ENCODE measurements at places on chromosomes 4 and X.

- DNase-seq: no peak
Measured at GRCh38 chr4:86935566-86935852, 698 bp downstream of the AFF1 start.

GRCh38 chrX:150899191-150899757 is 806 bp upstream of the CD99L2 start:
- peak; percentile 24 for DNase-seq

GRCh38 chrX:150371877-150372276 is 8.8 kb downstream of the MAMLD1 start:
- no peak for DNase-seq

GRCh38 chr4:124028182-124028581 is 631.6 kb downstream of the SPRY1 start:
- DNase-seq: no peak

- no peak for DNase-seq
Measured at GRCh38 chrX:39519030-39519488, 578.7 kb downstream of the BCOR start.

DNA sequence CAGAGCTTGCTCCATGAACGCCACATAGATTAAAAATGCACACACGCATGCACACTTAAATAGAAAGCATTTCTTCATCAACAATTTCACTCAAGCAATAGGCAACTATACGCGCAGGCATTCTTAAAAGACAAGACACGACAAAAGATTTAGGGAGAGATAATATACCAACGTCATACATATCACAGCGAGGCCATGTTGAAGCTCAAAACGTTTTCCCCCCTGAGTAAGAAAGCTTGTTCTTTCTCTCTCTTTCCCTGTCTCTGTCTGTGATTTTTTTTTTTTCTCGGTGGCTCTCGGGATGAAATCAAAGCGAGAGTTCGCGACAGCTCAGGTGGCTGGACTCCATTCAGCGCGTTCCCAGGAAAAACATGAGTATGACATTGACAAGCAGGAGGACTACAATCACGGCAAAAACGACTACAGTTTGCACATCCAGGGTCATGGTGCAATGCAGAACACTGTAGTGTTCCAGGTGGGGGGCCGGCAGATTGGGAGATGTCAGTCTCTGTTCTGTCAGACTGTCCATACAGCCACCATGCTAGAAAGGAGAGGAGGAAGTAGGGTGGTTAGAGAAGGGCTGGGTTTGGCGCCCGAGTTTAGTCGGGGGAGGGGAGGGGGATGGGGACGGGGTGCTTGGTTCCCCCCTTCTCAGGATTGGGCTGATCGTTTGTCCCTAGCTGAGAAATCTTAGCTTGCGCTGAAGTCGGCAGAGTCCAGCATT is 30.7 kb downstream of the ARHGEF9 start:
- peak; percentile 3 for DNase-seq

DNA sequence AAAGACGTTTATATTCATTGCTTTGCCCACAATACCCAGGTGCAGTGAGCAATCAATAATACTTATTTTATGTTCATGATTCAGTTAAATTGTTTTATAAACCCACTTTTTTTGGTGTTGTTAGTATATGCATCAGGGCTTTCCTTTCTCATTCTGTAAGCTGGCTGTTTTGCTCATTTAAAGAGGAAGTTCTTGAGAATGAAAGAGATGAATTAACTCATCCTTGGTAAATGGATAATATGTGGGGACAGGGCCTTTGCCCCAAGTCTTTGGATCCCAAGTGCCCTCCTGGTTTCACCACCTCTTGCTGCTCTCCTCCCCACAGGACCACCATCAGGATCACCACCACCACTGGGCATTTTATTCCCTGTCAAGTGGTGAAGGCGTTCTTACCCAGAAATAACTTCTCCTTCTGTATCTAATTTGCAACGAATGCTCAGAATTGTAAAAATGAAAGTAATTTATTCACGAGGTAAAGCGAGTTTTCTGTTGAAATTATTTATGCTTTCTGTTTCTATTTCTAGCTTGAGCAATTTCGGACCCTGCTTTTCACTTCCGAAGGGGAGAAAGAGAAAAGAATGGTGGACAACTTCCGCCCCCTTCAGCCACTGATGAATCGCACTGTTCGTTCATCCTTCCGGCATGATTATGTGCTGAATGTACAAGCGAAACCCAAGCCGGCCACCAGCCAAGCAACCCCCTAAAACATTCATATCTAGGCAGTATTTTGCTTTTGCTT is 8.2 kb upstream of the ZRSR2 start:
- DNase-seq: peak; percentile 2

- DNase-seq: no peak
Measured at GRCh38 chr4:161273607-161274006, 890.2 kb downstream of the FSTL5 start.

DNA sequence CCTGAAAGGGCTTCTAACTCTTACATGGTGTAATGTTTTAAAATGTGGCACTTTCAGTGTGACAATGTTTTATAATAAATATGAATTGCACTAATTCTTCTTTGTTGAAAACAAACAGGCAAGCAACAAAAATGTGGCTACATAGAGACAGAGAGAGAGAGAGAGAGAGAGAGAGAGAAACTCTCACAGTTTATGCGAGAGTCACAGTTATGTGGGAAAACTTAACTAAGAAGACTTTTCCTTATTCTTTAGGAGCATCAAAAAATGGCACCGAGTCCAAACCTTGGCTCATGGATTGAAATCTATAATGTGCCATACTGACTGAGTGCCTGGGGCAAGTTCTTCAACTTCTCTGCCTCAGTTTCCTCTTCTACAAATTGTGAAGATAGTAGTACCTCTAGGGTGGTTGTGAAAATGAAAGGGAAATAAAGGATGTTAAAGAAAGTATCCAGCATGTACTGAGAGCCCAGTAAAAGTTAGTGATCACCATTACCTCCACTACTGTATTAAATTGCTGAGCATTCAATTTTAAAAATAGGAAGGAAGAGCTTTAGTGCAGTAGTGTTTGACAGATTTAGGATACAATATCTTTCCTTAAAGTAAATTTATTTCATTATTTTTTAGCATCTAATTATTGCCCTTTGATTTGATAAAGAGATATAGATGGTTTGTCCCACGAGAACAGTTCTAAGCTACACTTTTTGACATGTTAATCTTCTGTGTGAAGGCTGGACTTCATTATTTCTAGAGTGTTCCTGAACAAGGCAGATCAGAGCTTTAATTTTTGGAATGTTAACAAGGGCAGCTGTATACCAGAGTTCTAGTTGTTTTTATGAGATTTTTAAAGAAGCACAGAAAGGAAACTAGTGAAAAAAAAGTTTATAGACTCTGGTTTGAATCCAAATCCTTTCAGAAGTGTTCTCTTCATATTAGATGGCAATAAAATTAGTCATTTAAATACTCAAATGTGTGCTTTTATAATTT is 187.5 kb upstream of the ANK2 start:
- DNase-seq: no peak

DNA sequence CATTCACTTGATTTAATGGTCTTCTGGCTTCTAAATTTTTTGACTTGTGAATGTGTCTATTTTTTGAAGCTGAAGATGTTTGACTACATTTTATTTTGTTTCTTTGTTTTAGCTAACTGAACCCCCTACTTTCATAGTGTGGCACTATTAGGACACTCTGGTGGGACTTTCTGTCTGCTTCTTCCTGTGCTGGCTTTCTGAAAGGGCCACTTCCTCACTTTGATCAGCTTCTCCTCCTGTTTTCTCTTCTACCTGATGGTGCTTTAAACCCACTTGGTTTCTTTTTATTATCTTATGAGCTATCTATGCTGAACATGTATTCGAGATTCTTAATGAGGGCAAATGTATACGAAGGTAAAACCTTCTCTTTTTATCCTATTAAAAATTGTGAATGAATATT is 186.1 kb upstream of the CASK start:
- DNase-seq: no peak

DNA sequence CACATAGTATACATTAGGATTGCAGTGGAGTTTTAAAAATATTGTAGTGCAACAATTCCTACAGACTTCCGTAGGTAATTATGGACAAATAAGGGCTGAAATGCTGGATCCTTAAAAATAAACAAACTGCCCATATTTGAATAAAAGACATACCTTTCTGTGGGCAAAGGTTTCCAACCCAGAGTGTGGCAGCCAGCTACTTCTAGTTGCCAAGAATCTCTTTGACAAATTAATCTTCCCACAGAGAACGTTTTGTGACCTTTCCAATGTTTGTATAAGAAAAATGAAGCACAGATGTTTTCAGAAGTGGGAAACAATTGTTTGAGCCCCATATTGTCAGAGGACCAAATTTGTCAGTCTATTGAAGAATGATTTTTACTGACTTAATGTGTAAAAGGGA is 21.1 kb downstream of the GRPR start:
- no peak for DNase-seq

GRCh38 chrX:78979789-78980464 is 34.7 kb downstream of the P2RY10 start:
- peak; percentile 37 for DNase-seq

GRCh38 chr4:2511645-2512131 is 24.8 kb upstream of the FAM193A start:
- no peak for DNase-seq

GRCh38 chrX:63635750-63636149 is 149.3 kb downstream of the ARHGEF9 start:
- no peak for DNase-seq

GRCh38 chr4:26235500-26235899 is 85.3 kb upstream of the RBPJ start:
- no peak for DNase-seq

- no peak for DNase-seq
Measured at GRCh38 chr4:122917731-122918130, 4.7 kb downstream of the NUDT6 start.

DNA sequence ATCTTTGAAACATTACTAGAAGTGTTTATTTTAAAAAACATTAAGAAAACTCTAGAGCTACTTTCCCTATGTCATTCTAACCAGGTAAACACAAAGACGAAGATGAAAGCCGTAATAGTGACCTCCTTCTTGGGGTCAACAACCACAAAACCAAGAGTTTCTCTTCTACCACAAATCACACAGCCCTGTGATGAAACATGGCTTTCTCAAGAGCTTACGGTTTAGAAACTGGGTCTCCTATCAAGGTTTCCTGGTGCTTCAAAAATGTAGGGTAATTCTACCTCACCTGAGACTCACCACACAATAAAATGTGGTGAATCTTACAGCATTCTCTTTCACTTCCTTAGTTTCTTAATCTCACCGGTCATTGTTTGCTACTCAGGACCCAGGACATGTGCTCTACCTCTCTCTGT is 50.9 kb downstream of the CORIN start:
- DNase-seq: no peak

GRCh38 chr4:18938343-18939099 is 917.0 kb upstream of the LCORL start:
- no peak for DNase-seq

GRCh38 chr4:123325241-123325681 is 71.3 kb upstream of the SPRY1 start:
- DNase-seq: peak; percentile 23

DNA sequence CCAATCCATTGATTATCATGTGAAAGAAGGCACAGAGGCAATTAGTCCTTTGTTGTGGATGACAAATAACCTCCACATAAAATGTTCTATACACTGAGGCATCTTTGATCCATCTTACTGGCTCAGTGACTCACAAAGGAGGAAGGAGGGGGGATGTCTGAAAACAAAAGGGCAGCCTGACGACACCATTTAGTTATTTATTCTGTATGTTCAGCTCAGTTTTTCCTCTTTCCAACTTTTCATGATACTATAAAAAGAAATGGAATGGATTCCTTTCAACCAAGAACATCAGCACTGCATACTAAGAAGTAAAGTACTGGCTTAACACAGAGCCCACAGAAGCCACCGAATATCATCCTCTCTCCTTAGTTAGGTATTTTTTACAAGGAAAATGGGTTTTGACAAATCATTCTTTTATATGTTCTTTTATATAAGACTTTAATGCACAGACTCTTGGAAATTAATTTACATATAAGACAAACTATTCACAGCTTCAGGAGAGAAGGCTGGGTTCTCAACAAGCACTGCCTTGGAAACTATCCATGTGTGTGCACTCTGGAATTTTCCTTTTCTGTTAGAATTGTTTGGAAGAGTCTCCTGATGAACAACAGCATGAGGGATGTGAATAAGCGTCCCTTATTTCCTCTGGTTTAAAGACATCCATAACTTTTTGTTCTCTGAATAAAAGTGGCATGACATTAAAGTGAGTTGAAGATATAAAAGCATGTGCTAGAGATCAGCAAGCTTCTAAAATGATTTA is 135.6 kb downstream of the TSPAN5 start:
- DNase-seq: no peak

DNA sequence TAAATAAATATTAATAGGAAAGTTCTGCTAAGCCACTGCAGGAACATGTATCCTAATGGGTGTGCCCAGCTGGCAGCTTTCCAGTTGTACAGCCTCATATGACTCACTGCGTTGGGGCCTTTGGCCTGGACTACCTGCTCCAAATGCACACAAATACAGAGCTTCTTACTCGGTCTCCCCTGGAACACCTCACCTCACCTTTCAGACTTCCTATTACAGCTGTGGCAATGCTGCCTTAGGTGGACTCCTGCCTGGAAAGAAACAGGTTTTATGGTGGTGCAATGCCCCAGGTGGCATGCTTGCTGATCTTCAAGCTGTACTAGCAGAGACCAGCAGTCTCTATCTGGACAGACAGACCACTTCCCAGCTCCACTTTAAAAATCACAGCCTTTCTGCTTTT is 85.7 kb upstream of the EXOC1L start:
- no peak for DNase-seq

GRCh38 chr4:98262431-98262830 is 1.2 kb downstream of the RAP1GDS1 start:
- no peak for DNase-seq

Measured in stimulated activated naive B cell treated with anti-CD40 and anti-IgM and Interleukin-4, amounts not matched to agents 10 μg/mL and 1 μg/mL and 100 μg/mL, for 72 hours (primary cell).